ENCODE measurements at places on chromosomes 1 and 21.
A peak's percentile ranks its signal among the peaks of the same experiment; 100 is the strongest.

GRCh38 chr21:26490771-26491170, 82.3 kb downstream of the CYYR1 start:
- no peak for DNase-seq

- DNase-seq = no peak
Measured at GRCh38 chr21:46424621-46425020, 34.1 kb upstream of the DIP2A start.

DNA sequence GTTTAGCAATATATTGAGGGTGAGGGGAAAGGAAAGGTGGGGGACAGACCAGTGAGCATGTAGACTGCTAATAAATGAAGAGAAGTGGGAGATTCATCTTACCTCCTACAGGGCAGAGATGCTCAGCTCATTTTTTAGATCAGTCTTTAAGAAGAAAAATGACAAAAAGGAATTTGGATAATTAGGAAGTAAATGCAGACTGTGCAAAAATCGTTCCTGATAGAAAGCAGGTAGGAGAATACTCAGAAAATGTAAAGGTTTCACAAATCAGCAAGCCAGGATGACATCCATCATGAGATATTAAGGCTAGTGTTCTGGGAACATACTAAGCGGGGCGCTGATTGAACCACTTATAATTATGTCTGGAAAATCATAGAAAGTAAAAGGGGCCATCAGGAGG, 106.3 kb downstream of the RNF220 start:
- no peak for DNase-seq

- no peak for DNase-seq
Measured at GRCh38 chr1:114274621-114275317, 121.1 kb upstream of the SYT6 start.

DNA sequence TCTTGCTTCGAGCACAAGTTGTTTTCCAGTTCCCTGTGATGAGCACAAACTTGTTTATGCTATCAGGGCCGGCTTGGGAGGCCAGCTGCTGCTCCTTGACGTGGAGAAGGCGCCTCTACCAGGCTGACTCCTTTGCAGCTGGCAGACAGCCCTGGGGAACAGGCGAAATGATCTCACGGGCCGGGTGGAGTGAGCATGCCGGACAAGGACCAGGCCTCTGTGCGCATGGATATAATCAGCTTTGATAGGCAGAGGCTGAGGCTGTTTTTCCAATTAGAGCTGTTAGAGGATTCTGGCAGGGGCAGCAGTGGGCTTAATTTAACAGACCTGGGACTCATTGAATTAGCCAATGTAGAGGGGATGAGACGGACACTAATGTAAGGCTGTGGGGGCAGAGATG, 38.9 kb downstream of the FAM163A start:
- peak; percentile 6 for DNase-seq

DNA sequence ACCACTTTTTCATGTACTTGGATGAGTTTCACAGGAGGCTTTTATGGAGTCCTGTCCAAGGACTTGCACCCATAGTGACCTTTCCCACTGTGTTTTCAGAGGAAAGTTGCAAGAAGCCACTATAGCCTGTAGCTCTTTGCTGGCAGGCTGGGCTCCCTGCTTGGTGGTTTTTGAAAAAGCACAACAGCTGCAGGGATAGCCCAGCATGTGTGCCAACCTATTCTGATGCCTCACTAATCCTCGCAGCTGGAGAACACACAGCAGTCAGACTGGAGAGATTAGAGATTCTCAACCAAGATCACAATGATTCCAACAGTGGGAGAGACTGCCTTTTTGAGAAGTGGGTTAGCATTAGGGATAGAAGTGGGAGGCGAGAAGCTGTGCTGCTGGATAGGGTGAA, 24.1 kb upstream of the ARHGEF11 start:
- peak; percentile 35 for DNase-seq

DNA sequence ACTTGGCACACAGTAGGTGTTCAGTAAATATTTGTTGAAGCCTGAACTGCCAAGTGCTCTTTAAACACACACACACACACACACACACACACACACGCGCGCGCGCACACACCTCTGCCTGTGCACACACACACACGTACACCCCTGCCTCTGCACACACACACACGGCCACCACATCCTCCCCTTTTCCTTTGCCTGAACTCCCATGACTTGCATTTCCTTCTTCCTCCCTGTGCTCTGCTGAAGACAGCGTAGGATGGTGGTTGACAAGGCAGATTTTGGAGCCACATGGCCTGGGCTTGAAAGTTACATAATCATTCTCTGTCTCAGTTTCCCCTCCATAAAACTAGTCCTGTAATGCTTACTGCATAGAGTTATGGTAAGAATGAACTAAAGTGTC, 712.3 kb downstream of the PTPRU start:
- no peak for DNase-seq

DNA sequence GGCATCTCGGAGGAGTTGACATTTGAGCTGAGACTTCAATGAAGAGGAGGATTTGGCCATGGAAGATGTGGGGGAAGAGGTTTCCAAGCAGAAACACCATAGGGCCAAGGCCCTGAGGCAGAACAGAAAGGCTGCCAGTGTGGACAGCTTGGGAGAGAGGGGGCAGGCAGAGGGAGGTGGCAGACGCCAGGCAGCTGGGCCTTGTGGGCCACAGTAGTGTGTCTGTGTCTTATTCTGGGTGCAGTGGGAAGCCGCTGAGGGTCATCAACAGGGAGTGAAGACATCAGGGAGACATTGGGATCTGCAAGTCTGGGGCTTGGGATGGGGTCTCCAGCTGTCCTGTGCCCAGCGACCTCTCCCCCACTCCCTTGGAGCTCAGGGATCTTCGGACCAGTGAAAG, 96.8 kb downstream of the LACTBL1 start:
- DNase-seq = no peak

- DNase-seq = peak; percentile 26
Measured at GRCh38 chr1:217953922-217954321, 322.8 kb downstream of the SPATA17 start.

- DNase-seq = no peak
Measured at GRCh38 chr1:116933606-116934515, 24.1 kb downstream of the PTGFRN start.

DNA sequence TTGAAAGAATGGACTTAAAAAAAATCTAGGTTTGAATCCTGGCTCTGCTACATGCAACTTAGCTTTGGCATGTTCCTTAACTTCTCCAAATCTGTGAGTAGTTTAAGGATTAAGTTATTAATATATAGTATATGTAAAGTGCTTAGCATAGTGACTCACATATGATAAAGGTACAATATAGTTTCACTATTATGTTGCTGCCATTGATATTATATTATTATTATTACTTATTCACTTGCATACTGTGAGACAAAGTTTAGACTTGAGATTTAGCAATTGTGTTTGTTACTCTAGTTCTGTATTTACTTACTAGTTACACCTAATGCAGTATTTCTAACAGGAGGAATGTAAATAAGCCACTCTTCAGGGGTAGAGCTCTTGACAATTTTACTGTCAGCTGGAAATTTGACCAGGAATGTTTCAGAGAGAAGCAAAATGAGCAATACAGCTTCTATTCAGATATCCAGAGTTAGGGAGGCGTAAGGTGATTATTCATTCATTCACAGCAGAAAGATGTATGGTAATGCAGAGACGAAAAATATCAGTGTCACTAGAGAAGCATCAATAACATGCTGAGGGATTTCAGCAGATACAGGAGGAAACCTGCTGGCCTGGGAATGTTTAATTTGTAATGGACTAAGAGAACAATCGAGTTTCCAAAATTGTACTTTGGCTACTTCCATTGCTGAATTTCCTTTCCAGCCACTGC, 25.5 kb downstream of the RGS7 start:
- no peak for DNase-seq

- no peak for DNase-seq
Measured at GRCh38 chr1:47196622-47197021, 6.8 kb upstream of the PDZK1IP1 start.

- no peak for DNase-seq
Measured at GRCh38 chr1:59438058-59438560, 141.2 kb downstream of the FGGY start.

DNA sequence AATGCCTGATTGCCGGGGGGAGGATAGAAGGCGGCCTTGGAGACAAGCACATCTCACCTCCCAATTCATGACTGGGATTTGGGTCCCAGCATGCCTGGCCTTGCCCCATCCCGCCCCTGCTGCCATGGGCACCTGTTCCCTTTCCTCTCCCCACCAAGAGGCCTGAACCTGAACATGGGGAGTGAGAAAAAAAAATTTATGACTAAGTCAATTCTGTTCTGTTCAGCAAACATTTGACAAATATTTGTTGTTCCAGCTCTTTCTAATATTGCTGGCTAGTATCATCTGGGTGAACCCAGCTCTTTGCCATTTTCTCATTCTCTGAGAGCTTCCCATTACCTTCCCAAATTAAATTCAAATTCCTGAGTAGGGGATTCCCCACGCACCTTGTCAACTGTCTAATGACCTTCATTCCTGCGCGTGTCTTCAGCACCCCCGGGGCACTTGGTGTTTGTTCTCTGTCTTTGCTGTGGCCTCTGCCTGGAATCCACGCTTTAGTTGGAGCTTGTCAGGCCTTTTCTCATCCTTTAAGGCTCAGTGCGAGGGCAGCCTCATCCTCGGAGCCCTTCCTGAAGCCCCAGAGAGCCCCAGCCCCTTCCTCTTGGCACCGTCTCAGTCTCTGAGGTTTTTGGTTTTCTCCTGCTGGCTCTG, 42.8 kb downstream of the ARHGEF10L start:
- no peak for DNase-seq

- DNase-seq = no peak
Measured at GRCh38 chr1:41670217-41670957, 185.9 kb upstream of the EDN2 start.

DNA sequence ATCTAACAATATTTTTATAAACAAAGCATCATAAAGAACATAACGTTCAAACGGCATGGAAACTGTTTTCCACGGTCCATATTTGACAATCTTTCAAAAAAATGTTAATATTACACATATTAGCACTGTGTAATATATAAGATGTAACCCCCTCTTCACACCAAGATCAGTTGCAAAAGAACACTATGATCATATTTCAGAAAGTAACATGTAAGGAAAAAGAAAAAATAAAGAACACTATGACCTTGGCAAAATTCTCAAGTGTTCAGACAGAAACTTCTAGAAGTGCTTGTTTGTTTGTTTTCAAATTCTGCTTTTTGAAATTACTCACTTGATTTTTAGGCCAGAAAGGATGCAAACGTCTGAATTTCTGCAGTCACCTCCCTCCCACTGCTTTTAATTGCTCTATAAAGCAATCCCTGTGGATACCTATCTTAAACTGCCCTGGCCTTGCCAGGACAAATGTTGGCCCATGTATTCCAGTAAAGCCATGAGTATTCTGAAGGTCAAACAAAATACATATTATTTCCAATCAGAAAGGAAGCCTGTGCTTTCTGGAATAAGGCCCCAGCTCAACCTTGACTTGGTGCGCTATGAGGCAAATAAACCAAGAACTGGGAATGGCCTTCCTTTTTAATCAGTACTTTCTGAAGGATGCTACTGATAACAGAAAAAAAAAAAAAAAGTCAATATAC, 68.6 kb downstream of the TGFBR3 start:
- no peak for DNase-seq

DNA sequence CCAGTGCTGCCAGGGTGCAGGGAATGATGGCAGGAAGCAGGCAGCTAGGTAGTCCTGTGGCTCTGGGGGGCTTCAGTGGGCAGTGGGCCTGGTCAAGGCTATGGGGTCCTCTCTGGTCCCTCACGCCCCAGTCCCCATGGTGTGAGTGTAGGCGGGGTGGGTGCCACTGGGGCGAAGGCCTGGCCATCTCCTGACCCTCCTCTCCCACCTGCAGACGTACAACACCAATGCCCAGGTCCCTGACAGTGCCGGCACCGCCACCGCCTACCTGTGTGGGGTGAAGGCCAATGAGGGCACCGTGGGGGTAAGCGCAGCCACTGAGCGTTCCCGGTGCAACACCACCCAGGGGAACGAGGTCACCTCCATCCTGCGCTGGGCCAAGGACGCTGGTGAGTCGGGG, 53.7 kb downstream of the ALPL start:
- DNase-seq = no peak

GRCh38 chr1:8035289-8035688, 9.2 kb upstream of the ERRFI1 start:
- no peak for DNase-seq

DNA sequence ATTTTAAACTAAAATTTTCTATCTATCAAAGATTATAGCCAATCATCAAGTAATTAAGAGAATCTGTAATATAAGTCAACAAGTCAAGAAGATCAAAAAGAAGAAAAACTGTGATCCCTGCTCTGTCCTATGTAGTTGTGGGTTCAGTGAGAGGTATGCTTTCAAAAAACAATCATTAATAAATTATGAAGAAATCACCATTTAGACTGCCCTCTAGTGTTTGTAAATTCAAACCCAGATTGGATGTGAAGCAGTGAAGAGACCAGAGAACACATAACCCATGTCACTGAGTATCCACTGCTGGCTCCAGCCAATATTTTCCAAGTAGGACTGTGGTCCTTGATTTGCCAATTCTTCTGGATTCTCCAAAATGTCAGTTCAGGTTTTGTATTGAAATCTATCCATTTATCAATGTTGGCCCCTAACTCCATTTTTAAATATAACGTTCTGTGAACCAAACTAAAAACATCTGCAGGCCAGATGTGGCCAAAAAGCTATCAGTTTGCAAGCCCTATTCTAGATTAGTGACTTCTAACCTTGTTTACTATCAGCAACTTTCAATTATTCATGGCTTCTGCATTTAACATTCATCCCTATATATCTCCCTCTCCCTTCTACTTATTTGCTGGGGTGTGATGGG, 467.5 kb upstream of the CXADR start:
- DNase-seq = peak; percentile 8

GRCh38 chr1:47024141-47024801, 802 bp downstream of the CYP4X1 start:
- DNase-seq = peak; percentile 21

DNA sequence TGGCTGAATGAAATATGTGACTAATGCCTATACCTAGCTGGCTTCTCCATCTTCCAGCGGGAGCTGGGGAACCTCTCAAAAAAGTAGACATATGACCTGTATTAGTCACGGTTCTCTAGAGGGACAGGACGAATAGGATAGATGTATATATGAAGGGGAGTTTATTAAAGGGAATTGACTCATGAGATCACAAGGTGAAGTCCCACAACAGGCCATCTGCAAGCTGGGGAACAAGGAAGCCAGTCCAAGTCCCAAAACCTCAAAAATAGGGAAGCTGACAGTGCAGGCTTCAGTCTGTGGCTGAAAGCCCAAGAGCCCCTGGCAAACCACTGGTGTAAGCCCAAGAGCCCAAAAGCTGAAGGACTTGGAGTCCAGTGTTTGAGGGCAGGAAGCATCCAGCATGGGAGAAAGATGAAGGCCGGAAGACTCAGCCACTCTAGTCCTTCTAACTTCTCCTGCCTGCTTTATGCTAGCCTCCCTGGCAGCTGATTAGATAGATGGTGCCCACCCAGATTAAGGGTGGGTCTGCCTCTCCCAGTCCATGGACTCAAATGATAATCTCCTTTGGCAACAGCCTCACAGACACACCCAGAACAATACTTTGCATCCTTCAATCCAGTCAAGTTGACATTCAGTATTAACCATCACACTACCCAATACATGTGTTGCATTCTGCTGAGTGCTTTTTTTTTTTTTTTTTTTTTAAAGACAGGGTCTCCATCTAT, 19.6 kb downstream of the OLIG1 start:
- no peak for DNase-seq

GRCh38 chr1:205626216-205626615, 5.6 kb downstream of the ELK4 start:
- no peak for DNase-seq

Data from hindlimb muscle (tissue), 1 donor.